Left ventricle myocardium inferior (tissue), 1 donor: ENCODE measurements at places on chromosomes 7 and 10.

GRCh38 chr7:30091491-30091912, 43.3 kb upstream of the MTURN start:
- DNase-seq: no peak

- DNase-seq: peak; percentile 77
These were observed 3.1 kb downstream of the FLNC start for GRCh38 chr7:128833148-128833945.

DNA sequence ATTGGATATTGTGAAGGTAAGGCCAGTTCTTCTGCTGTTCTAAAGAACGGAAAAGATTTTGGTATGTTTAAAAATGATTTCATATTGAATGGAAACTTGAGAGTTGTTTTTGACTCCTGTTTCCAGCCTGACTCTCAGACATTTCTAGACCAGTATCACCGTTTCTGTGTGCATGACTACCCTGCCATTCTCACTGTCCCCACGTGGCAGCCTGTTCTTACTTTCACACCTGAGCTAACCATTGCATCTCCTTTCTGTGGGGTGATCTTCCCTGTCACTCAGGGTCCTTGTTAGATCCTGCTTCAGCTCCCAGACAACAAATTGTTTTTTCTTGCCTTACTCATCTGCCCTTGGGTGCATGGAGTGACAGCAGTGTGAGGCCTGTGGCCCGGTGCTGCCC, 38.9 kb downstream of the GLRX3 start:
- DNase-seq: no peak

DNA sequence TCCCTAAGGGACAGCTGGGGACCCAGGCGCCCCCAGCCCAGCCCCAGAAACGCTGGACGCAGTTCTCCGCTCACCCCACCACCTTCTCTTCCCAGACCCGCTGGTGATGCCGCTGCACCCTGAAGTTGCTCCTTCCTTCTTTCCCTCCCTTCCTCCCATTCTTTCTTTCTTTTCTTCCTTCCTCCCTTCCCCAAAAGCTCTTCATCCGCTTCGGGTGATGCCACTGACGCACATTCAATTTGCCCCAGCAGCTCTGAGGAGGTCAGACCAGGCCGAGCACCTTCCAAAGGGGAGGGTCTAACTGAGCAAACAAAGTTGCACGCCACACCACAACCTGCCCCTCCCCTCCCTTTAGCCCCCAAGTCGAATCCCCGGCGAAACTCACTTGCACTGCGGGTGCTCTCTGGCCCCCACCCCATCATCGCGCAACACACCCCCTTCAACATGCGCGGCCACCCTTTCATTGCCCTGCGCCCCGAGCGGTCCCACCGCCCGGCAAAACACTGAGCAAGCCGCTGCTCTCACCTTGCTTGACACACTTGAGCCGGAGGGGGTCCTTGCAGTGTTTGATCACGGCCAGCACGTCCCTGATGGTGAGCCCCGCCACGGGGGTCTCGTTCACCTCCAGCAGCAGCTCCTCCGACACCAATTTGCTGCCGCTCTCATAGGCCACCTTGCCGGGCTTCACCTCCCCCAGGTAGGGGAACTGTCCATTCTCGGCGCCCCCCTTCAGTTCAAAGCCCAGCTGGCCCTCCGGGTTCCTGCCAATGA, 787 bp downstream of the MAGI2 start:
- peak; percentile 16 for DNase-seq

DNA sequence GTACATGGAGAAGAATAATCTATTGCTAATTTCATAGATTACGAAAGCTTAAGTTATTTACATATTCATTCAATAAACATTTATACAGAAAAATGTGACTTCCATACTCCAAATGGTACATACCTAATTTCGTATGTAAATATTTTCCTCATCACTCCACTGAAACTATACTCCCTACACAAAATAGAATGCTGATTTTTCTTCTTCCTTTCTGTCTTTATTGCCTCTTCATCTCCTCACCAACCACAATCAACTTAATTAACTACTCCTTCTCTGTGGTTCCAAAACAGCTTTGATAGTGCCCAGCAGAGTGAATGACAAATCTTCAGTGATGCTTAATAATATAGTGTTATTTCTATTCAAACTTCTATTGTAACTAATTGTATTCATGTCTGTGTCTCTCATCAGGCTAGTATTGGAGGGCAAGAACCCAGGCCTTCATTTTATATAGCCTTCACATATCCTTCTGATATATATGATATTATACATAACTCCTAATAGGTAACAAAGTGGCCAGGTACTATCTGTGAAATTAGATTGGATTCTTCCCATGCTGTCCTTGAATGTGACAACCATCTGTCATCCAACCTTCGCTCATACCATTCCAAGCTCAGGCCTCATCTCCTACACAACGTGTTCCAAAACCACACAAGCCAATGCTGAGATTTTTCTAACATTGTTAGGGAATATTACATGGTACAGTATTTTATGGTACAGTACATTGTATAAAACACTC, 5.3 kb downstream of the ITGB1 start:
- no peak for DNase-seq

GRCh38 chr7:131186816-131187215, 140.9 kb upstream of the MKLN1 start:
- no peak for DNase-seq

GRCh38 chr10:88702848-88703597, 3.0 kb upstream of the LIPK start:
- DNase-seq: no peak

- no peak for DNase-seq
These were observed 7.9 kb upstream of the PAX2 start for GRCh38 chr10:100737355-100738054.

DNA sequence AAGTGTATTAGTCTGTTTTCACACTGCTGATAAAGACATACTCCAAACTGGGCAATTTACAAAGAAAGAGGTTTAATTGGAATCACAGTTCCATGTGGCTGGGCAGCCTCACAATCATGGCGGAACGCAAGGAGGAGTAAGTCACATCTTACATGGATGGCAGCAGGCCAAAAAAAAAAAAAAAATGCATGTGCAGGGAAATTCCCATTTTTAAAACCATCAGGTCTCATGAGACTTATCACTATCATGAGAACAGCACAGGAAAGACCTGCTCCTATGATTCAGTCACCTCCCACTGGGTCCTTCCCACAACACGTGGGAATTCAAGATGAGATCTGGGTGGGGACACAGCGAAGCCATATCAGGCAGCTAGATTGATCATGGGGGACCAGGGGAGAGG, 136.8 kb downstream of the EXOC4 start:
- DNase-seq: no peak

GRCh38 chr7:30965372-30965771, 1.6 kb downstream of the GHRHR start:
- DNase-seq: no peak

DNA sequence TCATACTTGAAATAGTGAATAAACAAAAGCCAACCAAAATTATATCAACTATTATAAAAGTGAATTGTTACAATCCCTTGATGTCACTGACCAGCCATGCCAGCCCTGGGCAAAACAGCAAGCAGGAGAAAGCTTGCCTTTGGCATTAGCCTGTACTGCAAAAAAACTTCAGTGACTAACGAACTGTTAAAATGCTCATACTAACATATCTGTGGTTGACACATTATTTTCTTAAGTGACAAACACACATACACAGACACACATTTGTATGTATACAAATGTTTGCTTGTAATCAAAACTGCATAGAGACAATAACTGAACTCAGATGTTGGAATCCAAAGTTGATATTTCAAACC, 29.5 kb downstream of the CHCHD3 start:
- no peak for DNase-seq

DNA sequence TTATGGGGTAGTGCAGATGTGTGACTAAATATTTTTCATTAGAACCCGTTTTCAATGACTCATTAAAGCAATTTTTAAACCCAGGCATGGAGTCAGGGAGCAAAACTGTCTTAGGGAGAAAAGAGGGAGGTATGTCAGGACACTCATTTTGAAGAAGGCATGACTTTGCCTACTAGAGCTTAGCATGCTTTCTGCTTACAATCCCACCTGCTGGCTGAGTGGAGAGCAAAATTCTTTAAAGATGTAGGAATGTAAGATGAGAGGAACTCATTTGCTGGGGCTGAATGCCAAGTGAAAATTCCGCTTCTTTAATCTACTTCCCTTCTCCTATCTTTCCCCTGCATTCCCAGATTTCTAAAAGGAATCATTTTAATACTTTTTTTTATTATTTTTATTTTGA, 232.6 kb downstream of the GALNT17 start:
- no peak for DNase-seq

DNA sequence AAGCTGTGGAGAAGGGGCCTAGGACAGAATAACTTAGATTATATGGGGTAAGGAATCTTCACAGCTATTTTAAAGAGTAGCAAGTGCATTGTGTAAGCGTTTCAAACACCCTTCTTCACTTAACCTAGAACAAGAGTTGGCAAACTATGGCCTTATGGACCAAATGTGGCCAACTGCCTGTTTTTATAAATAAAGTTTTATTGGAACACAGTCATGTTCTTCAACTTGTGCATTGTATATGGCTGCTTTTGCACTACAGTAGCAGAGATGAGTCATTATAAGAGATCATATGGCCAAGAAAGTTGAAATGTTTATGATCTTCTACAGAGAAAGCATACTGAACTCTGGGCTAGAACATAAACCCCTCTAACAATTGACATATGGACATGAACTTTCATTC, 187.8 kb downstream of the ETV1 start:
- no peak for DNase-seq

GRCh38 chr10:133350283-133350949, 3.2 kb downstream of the PRAP1 start:
- peak; percentile 12 for DNase-seq

DNA sequence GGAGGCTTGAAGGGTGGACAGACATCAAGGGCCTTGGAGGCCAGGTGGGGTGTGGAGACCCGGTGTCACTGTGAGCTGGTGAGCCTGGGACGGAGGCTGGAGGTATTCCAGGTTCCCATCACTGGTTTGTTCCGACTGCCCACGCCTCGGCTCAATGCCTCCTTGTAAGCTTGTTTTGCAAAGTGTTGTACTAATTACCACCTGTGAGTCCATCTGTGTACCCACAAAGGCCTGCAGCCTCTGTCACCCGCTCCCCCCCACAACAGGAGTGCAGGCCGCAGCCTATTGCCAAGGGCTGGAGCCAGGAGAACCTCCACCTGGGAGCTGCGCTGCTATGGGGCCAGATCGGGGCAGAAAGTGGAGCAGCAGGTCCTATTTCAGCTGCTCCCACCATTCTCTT, 521.8 kb upstream of the DPP6 start:
- DNase-seq: no peak

GRCh38 chr10:59900048-59900727, 6.2 kb downstream of the CCDC6 start:
- DNase-seq: no peak

GRCh38 chr10:60570272-60570865, 180.7 kb upstream of the ANK3 start:
- DNase-seq: no peak

DNA sequence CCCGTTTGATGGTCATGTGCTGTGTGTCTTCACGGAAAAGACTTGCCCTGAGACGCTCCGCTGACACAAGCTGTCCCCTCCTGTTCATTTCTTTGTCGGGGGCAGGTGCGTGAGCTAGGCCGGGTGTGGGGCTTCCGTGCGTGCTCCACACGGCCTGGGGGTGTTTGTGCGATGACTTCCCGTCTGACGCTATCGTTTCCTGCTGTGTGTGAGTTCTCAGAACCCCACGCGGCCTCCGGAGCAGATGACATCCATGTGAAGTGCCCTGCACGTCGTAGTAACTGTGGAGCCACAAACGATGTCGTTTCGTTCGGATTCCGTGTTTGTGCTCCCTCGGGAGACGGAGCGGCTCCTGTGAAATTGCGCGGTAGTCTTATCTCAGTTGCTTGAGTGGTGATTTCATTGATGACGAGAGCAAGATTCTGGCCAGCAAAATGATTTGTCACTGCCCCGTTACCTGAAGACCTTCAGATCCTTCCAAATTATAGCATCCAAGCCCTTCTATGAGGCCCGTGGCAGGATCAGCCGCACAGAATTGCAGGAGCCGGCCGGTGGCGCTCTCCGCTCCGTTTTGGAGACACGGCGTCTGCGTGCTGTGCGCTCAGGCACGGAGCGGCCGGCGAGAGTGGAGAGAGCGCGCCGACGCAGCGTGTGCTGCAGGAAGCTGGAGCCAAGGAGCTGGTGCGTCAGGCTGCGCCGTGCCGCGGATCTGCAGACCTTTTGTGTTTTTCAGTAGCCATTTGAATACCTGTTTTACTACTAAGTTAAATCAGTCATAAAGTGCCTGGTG, 94.9 kb downstream of the NKX6-2 start:
- peak; percentile 4 for DNase-seq

GRCh38 chr10:130968964-130969363, 342.6 kb downstream of the TCERG1L start:
- no peak for DNase-seq

GRCh38 chr7:118839515-118839914, 615.0 kb downstream of the ANKRD7 start:
- DNase-seq: no peak

GRCh38 chr7:12913002-12913401, 225.6 kb downstream of the ARL4A start:
- no peak for DNase-seq

DNA sequence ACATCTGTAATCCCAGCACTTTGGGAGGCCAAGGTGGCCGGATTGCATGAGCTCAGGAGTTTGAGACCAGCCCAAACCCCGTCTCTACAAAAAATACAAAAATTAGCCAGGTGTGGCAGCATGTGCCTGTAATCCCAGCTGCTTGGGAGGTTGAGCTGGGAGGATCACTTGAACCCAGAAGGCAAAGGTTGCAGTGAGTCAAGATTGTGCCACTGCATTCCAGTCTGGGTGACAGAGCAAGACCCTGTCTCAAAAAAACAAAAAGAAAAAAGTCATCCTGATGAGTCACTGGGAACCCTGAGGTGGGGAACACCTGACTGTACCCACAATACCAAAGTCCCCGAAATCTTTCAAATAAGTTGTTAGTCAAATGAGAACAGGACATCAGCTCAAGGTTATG, 80.0 kb downstream of the NEBL start:
- DNase-seq: no peak

GRCh38 chr7:2757361-2757903, 69.4 kb downstream of the AMZ1 start:
- peak; percentile 44 for DNase-seq

- no peak for DNase-seq
These were observed 13.6 kb upstream of the MYL7 start for GRCh38 chr7:44154703-44155102.

- DNase-seq: no peak
These were observed 9.9 kb upstream of the TAS2R41 start for GRCh38 chr7:143467724-143468123.

DNA sequence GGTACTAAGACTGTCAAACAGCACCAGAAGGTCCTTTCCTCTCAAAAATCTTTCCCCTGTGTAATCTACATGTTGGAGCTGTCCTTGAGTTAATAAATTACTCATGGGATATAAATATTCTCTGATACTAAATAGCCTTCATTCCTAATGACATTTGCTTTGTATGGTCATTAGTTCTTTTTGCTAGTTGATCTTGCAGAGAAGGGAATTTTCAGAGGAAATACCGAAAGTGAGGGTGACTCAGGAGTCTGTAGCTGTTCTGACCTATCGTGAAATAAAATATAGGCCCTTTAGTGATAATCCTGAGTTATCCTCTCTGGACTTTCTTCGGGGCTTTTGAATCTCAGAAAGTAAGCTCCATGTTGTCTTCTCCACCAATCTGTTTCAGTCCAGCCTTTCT, 19.4 kb upstream of the CLDN12 start:
- DNase-seq: no peak
